ENCODE measurements at places on chromosomes 5 and 9. TPM values are rescaled to one million over a fixed set of nuclear protein-coding genes. Genes with fewer than 3 reads are reported as not detected.

KIAA0825 gene
- total RNA-seq: 1.2 TPM

RMRP gene
- total RNA-seq: 8,713 TPM

CBY3 gene
- total RNA-seq: not detected

- no peak for DNase-seq
Measured at GRCh38 chr9:130451004-130451390, 6.2 kb downstream of the ASS1 start.

- no peak for DNase-seq
Measured at GRCh38 chr5:1762883-1763547, 36.6 kb downstream of the MRPL36 start.

DNA sequence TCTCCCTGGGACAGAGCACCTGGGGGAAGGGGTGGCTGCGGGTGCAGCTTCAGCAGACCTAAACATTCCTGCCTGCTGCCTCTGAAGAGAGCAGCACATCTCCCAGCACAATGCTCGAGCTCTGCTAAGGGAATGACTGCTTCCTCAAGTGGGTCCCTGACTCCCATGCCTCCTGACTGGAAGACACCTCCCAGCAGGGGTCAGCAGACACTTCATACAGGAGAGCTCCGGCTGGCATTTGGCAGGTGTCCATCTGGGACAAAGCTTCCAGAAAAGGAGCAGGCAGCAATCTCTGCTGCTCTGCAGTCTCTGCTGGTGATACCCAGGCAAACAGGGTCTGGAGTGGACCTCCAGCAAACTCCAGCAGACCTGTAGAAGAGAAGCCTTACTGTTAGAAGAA is 77.2 kb downstream of the SLCO6A1 start:
- no peak for DNase-seq

DNA sequence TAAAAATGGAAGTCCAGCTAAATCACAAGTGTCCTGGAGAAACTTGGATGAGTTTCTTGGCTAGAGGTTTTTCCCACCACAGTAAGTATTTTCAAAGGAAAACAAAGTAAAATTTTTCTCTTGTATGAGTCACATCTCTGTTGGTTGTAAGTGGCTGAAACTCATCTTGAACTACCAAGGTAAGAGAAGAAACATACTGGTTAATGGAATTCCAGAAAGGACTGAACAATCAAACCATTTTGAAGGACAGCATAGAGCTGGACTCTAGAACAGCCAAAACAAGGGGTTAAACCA is 102.8 kb upstream of the CDKN2B start:
- DNase-seq: no peak

DNA sequence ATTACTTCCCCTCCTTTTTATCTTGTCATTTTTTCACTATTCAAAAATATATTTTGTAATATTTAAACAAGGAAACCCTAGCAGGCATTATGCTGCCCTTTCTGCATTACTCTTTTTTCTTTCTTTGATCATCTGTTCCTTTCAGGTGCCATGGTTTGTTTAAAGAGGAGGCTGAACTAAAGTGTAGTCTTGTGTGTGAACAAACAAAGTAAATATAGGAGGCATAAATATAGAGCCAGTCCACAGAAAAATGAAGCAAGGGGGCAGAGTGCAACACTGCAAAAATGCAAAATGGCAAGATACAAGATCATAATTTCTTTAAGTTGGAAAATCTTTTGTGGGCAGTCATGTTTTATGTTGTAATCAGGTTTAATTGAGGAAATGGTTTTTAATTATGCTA is 947.3 kb upstream of the COX7C start:
- no peak for DNase-seq

DNA sequence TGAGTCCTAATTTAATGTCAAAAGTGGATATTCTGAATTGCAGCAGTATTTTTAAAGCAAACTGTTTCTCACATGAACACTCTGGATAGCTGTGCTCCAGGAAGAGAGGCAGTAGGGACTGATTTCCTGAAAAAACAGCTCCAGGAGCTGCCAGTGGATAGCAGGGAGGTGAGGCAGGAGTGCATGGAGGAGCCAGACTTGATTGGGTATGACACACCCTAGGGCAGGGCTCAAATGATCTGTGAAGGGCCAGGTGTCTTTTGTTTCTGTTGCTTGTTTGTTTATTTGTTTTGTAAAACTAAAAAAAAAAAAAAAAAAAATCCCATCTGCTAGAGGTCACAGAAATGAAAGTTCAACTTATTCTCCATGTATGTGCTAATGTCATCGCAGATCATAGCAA is 83.4 kb downstream of the ADRB2 start:
- DNase-seq: no peak

Measured in psoas muscle (tissue), 8 donors.